ENCODE measurements at places on chromosomes 7 and 10.

DNA sequence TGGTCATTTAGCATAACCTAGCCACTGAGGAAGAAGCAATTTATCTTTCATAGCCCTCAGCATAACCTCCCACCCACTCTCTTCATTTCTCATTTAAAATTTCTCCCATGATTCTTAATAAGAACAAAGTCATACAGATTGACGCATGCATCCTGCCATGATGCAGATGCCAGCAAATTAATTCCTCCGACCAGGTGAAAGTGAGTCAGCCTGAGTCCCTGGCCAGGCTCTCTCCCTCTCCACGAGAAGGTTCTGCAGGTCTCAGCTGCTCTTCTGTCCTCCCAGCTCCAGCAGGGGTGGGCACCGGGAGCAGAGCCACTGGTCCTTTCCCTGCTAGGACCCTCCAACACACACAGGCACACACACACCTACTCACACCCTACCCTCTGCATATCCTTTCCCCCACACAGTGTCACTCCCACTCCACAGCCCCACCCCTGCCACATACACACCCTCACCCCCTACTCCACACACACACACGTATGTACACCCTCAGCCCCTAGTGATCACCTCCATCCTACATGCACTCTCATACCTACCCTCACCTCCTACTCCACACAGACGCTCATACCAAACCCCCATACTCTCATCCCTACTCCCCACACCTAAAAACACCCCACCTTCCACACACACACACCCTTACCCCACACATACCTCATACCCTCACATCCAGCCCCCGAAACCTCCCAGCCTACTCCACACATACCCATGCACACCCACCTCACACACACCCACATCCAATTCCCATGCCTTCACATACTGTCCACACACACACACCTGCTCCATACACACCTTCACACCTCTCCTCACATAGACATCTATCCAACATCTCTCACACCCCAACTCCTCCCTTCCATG is 78.0 kb downstream of the FAM13C start:
- no peak for DNase-seq

DNA sequence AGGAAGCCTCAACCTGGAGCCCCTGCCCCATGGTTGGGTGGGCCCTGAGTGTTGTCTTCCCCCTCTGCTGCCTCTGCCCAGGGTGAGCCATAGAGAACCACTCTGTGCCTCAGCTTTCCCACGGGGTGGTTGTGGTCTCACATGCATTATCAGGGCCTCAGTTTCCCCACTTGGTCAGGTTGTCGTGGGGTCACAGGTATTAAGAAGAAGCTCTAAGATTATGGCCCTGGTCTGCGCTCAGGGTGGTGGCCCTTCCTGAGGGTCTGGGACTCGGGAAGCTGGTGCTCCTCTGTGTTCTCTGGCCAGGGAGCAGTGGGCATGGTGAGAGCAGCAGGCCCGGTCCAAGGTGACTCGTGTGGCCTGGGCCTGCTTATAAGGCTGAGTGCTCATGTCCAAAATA is 17.8 kb downstream of the LRRC27 start:
- DNase-seq: no peak

GRCh38 chr7:18780266-18780665 is 284.7 kb downstream of the HDAC9 start:
- DNase-seq: no peak

GRCh38 chr7:149768931-149769330 is 4.5 kb downstream of the ZNF467 start:
- no peak for DNase-seq

- no peak for DNase-seq
These were observed 5.9 kb upstream of the OR2A25 start for GRCh38 chr7:144063710-144064109.

- DNase-seq: no peak
These were observed 12.7 kb downstream of the GPRIN2 start for GRCh38 chr10:46543466-46544377.

GRCh38 chr10:69375307-69376151 is 41.2 kb downstream of the TACR2 start:
- no peak for DNase-seq

GRCh38 chr7:118245267-118246040 is 20.9 kb downstream of the ANKRD7 start:
- DNase-seq: no peak
